ENCODE measurements at places on chromosomes 4 and X. TPM values are rescaled to one million over a fixed set of nuclear protein-coding genes. Genes with fewer than 3 reads are reported as not detected.

NMU gene
- polyA plus RNA-seq = not detected

CXorf65 gene
- not detected for polyA plus RNA-seq

GUCY1B1 gene
- 25.0 TPM for polyA plus RNA-seq

MTNR1A gene
- not detected for polyA plus RNA-seq

RHOXF1 gene
- polyA plus RNA-seq = not detected

POU3F4 gene
- polyA plus RNA-seq = not detected

TCEAL2 gene
- polyA plus RNA-seq = not detected

USP17L20 gene
- not detected for polyA plus RNA-seq

AMTN gene
- not detected for polyA plus RNA-seq

MYOZ2 gene
- 0.07 TPM for polyA plus RNA-seq
